ENCODE measurements at places on chromosomes 16 and 17. TPM values are rescaled to one million over a fixed set of nuclear protein-coding genes. Genes with fewer than 3 reads are reported as not detected.

DNA sequence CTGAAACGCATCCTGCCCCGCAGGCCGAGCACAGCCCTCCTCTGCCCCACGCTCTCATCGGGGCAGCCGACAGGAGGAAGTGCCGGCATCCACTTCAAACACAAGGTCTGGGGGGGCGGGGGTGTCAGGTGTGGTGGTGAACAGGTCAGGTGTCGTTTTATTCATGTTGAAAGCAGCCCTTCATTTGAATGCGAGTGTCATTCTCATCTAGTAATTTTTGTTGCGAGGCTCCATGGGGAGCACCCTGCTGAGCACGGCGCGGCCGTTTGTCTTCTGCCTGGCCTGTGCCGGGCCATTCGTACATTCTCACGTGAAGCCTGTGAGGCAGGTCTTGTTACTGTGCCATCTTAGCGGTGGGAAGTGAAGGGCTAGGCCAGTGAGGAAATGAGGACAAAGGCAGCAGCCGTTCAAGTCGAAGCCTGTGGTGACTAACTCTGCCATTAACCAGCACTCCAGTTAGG lies 1.9 kb downstream of the ACSF3 start:
- no peak for DNase-seq

DNA sequence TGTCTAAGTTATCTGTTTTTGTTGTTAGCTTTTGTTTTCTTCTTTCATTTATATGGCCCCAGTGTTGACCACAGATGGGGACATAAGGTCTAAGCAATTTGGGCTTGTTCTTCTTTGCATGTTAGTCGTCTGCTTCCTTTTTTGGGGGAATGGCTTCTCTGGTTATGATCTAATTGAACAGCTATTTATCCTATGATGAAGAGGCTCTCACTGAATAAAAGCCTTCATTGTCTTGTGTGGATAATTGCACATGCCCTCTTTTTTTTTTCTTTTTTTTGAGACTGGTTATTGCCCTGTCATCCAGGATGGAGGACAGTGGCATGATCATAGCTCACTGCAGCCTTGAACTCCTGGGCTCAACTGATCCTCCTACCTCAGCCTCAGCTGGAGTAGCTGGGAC lies 13.7 kb downstream of the SMARCE1 start:
- no peak for DNase-seq

GRCh38 chr16:17068524-17068923 lies 402.2 kb downstream of the XYLT1 start:
- no peak for DNase-seq

The TBX6 gene
- 25.0 TPM for total RNA-seq

DNA sequence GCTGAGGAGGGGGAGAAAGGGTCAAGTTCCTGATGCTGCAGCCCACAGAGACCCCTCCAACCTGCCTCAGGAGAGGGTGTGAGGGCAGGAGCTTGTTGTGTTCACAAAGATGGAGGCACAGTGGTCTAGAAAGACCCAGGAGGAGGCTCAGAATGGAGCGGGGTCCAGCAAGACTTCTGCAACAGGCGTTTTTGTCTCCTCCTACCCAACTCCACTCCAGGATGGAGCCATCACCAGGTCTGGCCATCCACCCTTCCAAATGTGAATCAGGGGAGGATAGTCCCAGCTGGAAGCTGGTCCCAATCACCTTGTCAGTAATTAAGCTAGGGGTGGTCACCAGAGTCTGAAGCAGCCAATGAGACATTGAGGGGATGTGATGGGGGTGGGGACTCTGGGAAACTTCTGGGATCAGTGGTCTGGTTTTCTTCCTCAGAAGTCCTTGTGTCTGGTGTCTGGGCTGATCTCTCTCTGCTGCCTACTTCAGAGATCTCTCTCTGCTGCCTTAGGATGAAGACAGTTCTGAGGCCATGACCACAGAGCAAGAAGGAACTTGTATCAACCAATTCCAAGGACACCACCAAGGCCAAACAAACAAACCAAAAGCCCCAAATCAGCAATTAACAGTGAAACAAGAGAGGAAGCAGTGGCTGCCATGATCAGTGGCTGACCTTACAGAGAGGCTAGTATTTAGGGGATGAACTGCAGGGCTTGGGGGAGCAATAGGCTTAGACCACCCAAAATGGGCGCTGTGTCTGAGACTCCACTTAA lies 14.5 kb downstream of the CD300LB start:
- DNase-seq, result no peak

All from stomach (tissue), 19 donors.